ENCODE measurements at places on chromosomes 11 and 22. TPM values are rescaled to one million over a fixed set of nuclear protein-coding genes. Genes with fewer than 3 reads are reported as not detected.

The ADM2 gene
- 0.44 TPM for total RNA-seq

The WNT7B gene
- total RNA-seq, result 60.1 TPM

The RCOR2 gene
- 0.99 TPM for total RNA-seq

The PATE2 gene
- not detected for total RNA-seq

The SREBF2 gene
- total RNA-seq, result 28.0 TPM

The TMA7B gene
- not detected for total RNA-seq

The RIMBP3B gene
- 0.30 TPM for total RNA-seq

The SLC17A6 gene
- total RNA-seq, result not detected

The MRGPRX3 gene
- total RNA-seq, result 0.09 TPM

The KCNK4 gene
- 0.07 TPM for total RNA-seq

The FJX1 gene
- 28.2 TPM for total RNA-seq

The EIF3L gene
- total RNA-seq, result 295 TPM

The MCAM gene
- 11.4 TPM for total RNA-seq

The MYO7A gene
- total RNA-seq, result 1.3 TPM

The KCNQ1 gene
- total RNA-seq, result 0.76 TPM

All from A549 treated with Hydrocortisone at 1 μM for 4 hours (cell line).